ENCODE measurements at places on chromosomes 12 and 14. TPM values are rescaled to one million over a fixed set of nuclear protein-coding genes. Genes with fewer than 3 reads are reported as not detected.

DNA sequence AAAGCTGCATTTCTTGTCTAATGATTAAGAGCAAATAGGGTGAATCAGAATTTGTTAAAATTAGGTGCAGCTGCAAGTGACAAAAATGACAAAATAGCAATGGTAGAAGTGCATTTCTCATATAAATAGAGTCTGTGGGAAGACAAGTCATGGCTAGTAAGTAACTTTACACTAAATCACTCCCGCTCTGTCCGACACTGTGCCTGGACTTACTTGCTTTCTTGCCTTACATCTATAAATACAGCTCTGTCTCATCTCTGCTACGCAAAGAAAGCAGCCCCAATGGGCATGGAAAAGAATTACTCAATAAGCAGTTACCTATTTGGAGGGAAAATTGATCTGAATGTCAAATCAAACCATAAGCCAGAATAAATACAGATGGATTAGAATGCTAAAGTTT is 245.4 kb upstream of the KRR1 start:
- DNase-seq, result no peak

- DNase-seq, result no peak
Observed at GRCh38 chr12:65525491-65526141, 247.1 kb downstream of the MSRB3 start.

DNA sequence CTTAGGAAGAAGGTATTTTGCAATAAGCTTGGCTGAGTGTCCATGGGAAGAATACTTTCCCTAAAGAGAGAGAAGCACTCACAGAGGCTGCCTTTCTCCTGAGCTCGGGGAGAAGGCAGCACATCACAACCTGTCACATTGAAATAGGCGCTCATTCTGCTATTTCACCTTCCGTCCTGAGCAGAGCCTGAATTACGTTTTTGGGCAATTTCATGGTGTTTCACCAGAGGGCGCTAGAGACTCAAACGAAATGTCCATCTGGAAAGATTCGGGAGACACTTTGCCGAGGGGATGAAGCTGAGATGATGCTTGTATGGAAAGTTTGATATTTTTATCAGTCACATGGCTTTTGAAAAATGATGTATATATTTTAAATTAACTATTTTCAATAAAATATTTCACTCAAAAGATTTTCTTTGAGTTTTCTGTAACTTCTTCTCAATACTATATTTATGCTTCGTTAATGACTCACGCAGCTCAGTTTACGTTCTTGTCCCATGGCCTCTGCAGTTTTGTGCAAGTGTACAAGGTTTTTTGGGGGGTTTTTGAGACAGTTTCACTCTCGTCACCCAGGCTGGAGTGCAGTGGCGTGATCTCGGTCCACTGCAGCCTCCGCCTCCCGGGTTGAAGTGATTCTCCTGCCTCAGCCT is 17.4 kb upstream of the B4GALNT3 start:
- DNase-seq, result no peak

DNA sequence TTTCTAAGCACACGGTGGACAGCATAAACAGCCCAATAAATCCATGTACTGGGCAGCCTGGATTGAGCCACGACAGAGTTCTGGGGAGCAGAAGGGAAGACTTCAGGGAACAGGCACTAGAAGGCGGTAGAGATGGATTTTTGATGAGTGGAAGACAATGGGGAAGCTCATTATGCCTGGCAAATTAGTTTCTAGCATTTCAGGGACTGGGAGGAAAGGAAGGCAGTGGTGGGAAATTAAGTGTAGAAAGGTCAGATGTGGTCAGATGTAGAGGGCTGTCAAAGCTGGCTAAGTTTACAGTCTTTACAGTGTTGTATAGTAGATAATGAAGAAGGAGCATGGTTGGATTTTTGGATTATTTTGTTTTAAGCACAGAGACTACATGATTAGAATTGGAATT is 9.2 kb downstream of the EGLN3 start:
- DNase-seq, result no peak

DNA sequence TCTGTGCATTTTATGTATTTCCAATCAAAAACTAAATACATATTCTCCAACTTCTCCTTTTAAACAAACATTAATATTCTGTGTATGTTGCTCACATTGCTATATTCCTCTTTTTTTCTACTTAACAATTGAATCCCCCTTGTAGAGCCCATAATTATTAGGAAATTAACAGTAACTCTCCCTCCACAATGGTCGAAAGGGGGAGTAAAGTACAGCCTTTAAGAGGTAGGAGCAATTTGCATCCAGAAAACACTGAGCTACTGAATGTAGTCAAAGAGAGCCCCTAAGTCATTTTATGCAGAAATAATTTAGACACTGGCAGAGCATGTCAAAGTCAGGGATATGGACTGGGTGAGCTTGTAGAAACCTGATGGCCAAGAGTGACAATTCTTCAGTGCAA is 57.2 kb upstream of the SCN8A start:
- no peak for DNase-seq

DNA sequence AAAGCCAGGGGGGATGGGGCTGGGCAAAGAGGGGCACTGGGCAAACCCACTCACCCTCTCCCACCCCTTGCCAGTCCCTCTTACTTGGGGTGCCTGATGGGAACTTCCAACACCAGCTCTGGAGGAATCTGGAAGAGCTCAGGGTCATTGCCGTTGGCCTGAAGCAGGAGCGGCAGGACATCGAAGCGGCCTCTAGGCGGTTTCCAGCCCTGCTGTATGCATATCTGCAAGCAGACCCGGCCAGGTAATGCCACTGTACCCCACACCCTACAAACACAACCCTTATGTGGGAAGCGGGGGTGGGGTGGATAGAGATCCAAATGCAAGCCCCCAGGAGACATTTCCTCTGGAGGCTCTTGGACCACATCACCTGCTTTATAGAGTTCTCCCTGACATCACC is 83.6 kb downstream of the NOS1 start:
- DNase-seq, result no peak

DNA sequence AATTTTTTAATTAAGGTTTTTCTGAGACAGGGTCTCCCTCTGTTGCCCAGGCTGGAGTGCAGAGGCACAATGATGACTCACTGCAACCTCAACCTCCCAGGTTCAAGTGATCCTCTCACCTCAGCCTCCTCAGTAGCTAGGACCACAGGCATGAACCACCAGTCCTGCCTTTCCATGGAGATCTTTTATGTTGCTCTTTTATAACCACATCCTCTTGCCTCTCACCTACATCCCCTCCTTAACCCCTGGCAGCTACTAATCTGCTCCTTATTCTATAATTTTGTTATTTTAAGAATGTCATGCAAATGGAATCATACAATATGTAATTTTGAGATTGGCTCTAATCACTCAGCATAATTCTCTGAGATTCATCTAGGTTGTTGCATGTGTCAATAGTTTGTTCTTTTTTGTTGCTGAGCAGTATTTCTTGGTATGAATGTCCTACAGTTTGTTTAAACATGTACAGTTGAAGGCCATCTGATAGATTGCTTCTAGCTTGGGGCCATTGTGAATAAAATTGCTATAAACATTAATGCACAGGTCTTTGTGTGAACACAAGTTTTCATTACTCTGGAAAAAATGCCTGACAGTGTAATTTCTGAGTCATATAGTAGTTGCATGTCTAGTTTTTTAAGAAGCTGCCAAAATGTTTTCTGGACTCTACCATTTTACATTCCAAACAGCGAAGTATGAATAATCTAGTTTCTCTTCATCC is 249.2 kb upstream of the AMIGO2 start:
- no peak for DNase-seq

NFE2 gene
- not detected for total RNA-seq

DNA sequence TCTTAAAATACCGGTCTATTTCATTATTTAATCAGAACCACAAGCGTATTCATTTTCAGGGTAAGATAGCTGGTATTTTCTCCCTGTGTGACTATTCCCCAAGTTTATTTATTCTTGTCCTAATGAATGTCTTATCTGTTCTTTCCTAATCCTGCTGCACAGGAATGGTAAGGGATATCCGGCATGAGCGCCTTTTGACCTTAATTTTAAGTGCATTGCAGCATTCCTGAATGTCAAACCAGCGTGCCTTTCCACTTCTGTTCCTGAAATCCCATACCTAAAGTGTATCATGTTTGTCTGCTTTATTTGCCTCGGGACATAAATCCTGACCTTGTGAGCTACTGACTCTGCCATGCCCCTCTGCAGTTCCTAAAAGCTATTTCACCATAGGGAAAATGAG is 1713.2 kb upstream of the FLRT2 start:
- no peak for DNase-seq

GRCh38 chr12:52407918-52408317 is 1.8 kb upstream of the KRT82 start:
- no peak for DNase-seq

EML5 gene
- 0.49 TPM for total RNA-seq

DNA sequence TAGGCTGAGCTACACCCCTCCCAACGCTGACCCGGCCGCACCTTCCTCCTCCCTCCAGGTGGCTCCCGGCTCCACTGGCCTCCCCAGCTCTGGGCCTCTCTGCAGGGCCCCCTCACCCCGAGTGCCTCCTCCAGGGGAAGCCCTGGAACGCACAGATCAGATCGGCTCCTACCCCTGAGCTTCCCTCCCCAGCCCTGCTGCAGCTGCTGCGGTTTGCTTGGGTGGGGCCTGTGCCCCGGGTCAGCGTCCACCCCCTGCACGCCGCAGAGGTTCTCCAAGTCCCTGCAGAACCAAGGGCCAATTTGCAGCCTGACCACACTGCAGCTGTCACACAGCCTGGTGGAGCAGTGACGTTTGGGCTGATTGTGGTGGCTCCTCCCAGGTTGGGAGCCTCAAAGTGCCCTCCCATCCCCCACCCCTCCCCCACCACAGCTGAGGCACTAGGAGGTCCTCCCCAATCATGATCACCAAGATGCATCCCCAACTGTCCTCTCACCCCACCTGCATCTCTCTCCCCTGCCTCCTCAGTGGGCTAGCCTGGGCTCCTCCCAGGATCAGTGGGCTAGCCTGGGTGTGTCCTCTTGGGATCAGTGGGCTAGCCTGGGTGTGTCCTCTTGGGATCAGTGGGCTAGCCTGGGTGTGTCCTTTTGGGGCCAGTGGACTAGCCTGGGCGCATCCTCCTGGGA is 12.8 kb upstream of the FBRSL1 start:
- DNase-seq, result no peak

RHOJ gene
- 10.8 TPM for total RNA-seq

DNA sequence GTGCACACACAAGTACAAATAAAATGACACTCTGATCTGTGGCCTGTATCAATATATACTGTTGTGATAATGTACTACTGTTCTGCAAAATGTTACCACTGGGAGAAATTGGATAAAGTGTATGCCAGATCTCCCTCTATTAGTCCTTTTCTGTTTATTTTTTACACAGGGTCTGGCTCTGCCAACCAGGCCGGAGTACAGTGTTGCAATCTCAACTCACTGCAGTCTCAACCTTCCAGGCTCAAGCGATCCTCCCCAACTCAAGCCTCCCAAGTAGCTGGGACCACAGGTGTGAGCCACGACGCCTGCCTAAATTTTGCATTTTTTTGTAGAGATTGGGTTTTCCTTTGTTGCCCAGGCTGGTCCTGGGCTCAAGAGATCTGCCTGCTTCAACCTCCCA is 1.9 kb downstream of the NT5DC3 start:
- DNase-seq, result no peak

DAD1 gene
- 145 TPM for total RNA-seq

SRGAP1 gene
- total RNA-seq, result 7.4 TPM

GRCh38 chr12:83700838-83701237 is 1014.1 kb downstream of the TMTC2 start:
- no peak for DNase-seq
